Stimulated activated CD8-positive, alpha-beta memory T cell treated with anti-CD3 and anti-CD28 coated beads, Interleukin-4, amount 100 ng/mL, for 1 hour (primary cell): ENCODE measurements at places on chromosomes 2 and 18.

DNA sequence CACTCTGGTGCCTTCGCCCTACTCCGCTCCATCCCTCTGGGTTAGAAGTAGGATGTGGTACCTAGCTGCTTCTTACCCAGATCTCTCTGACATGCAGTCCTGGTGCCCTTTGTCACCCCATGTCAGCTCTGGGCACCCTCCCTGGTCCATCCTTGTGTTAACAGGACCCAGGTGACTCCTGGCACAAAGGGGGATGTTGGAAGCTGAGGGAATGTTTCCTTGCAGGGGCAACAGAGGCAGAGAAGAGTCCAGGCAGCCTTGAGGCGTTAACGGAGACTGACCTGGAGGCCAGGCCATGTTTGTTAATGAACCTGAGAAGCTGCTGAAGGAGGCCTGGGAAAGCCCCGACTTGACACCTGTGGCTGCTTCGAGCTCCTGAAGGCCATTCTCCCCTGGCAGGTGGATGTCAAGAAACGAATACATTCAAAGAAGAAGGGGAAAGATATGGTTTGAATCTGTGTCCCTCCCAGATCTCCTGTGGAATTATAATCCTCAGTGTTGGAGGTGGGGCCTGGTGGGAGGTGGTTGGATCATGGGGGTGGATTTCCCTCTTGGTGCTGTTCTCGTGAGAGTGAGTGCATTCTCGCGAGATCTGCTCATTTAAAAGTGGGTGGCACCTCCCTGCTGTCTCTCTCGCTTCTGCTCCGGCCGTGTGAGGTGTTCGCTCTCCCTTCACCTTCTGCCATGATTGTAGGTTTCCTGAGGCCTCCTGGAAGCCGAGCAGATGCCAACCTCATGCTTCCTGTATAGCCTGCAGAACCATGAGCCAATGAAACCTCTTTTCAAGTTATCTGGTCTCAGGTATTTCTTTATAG, 31.4 kb downstream of the NPPC start:
- no peak for DNase-seq

DNA sequence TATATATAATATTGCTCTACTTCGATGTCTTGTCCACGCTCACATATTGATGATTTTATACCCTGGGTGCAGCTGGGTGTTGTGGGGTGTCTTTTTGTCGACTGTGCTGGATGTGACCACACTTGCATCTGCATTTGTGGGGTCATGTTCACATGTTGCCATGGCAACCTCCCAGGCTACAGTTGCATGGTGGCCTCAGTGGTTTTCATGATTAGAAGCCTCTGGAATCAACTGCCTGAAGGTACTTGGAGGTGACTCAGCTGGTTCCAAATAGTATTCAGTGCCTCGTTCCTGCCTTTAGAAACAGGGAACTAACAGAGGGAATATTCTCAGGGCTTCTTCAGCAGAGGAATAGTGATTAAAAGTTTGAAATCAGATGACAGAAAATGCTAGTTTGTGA, 166.3 kb upstream of the NYAP2 start:
- no peak for DNase-seq

- DNase-seq, result no peak
Measured at GRCh38 chr18:10878703-10879102, 270.7 kb downstream of the PIEZO2 start.

DNA sequence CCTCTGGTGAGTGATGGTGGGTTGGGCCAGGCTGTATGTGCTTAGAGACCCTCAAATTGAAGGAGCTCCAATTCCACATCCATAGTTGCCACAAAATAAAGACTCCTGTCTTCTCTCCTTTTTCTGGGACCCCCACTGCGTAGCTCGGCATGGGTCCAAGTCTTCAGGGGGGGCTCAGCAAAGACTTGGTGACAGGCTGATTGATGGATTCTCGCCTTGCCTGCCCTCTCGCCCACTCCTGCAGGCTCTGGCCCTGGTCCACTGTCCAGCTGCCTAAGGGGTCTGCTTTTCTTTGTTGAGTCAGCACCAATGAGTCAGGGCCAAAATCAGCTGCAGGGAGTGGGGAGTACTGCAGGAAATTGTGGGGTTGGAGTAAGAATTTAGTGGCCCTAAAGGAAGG, 21.5 kb downstream of the RPL37A start:
- DNase-seq, result no peak

DNA sequence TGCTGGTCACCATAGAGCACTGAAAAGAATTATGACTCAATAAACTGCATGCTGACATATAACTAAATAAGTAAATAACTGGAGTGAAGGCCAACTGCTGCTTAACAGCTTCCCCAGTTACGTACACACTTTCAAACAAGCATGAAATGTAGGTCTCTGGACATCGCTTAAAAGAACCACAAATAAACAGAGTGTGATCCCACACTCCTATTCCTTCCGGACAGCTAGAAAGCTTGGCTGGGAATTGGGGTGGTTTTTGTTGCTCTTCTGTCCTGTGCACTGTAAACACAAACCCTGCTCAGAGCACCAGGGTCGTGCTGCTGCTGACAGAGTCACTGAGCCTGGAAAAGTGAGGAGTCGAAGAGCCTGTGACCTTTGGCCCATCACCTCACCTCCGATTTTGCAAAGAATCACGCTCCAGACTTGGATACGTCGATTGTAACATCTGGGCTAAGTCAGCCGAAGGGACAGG, 162.7 kb upstream of the NT5C1B start:
- no peak for DNase-seq

- no peak for DNase-seq
Measured at GRCh38 chr2:20135631-20136050, 84.2 kb upstream of the LAPTM4A start.
